HFFc6 (cell line): ENCODE measurements at places on chromosomes 7 and 10. TPM values are rescaled to one million over a fixed set of nuclear protein-coding genes. Genes with fewer than 3 reads are reported as not detected.
A peak's percentile ranks its signal among the peaks of the same experiment; 100 is the strongest.

DNA sequence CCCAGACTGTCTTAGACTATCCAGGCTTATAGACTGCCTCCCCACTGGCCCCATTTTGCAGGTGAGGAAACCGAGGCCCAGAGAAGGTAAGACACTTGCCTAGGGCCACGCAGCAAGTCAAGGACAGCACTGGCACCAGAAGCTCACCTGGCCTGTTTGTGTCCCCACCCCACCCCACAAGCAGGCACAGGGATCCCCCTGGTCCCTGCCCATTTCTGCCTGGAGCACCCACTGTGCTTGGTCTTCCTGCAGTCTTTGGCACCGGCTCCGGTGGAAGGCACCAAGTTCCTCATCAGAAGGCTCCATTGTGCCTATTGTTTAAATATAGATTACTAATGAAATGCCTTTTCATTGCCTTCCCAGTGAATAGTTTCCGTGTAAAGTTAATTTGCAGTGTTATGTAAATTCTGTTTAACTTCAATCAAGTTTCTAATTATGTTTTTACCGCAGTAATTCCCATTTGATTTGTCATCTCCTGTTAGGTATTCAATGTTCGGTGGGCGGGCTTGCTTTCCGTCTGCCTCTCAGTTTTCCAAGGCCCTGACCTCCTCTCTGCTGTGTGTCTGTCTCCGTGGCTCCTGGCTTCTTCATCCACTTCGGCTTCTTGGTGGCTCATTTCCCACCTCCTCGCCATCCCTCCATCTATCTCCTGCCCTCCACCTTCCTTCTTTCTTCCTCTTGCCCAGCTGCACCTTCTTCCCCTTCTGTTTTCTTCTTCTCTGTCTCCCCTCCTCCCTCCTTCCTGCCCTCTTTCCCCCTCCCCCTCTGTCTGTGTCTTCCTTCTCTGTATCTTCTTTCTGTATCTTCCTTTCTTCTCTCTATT is 75.8 kb downstream of the ZMIZ1 start:
- no peak for DNase-seq

DNA sequence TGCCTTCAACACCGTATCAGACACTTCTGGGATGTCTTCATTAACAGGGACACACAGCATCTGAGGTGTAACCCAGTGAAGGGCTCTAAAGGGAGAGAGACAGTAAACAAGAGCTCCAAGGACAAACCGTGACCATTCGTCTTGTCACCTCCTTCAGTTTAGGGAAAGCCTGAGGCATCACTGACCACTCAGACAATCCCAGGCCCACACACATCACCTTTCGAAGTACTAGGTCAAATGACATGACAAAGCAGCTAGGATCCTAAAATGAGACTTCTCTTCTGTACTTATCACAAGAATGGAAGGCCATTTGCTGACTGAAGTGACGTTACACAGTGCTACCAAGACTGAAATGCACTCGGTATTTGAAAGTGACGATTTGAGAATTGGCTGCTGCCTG is 200.7 kb upstream of the KCTD7 start:
- no peak for DNase-seq

DNA sequence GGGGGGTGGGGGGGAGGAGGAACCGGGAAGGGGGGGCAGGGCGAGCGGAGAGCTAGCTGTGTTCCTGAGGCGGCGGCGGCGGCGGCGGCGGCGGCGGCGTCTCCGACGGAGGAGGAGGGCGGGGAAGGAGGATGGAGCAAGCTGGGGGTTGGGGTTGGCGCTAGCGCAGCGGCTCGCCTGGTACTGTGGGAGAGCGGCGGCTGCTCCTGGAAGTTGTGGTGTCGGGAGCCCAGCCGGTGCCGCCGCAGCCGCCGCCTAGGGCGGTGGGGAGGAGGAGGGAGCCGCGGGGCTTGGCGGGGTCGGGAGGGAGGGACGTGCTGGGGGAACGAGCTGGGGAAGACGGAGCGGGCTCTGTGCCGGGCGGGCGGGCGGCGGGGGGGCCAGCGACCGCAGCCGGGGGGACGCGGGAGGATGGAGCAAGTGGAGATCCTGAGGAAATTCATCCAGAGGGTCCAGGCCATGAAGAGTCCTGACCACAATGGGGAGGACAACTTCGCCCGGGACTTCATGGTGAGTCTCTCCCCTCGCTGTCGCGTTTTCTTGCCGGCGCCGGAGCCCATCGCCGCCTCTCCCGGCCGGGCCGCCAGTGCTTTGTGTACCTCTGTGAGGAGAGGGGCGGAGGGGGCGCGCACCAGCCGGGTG is at the start of gene PTPN12:
Gene PTPN12, plus strand, starts transcription at position 160 of the 642 bp plus-strand sequence. Its CDS starts 252 bp downstream, at position 412.
- DNase-seq = peak; percentile 71

- no peak for DNase-seq
Measured at GRCh38 chr7:40921589-40922315, 781.1 kb downstream of the INHBA start.

GRCh38 chr7:115009139-115009538 is 87.2 kb downstream of the MDFIC start:
- no peak for DNase-seq

GRCh38 chr10:113965077-113965476 is 78.6 kb upstream of the ADRB1 start:
- no peak for DNase-seq

- DNase-seq = no peak
Measured at GRCh38 chr7:136900005-136900404, 31.6 kb downstream of the CHRM2 start.

DNA sequence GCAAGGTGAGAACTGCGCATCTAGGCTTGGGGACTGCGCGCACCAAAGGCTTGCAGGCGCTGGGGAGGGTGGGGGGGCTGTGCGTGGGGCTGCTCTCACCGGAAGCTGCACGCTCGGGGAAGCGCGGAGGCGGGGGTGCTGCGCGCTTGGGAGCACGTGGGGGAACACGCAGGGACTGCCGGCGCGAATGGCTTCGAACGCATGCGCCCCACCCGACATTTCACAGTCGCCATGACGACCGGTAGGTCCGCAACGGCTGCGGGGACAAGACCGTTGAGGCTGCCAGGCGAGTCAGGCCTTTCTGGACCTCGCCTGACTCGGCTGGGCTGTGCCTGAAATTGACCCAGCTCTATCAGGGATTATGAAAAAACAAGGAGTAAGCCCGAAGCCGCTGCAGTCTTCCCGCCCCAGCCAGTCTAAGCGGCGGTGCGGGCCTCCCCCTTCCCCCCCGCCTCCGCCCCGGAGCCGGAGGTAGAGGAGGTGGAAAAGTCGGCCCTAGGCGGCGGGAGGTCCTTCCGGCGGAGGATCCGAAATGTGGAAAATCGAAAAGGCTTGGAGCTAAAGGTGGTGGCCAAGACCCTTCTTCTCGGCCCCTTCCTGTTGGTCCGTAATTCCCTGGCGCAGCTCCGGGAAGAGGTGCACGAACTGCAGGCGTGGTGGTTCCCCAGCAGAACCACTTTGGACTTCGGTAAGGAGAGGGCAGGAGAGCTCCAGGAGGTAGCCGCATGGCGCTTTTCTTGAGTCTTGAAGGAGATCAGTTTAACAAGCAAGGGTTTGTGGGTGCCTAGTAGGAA is 34.9 kb upstream of the STEAP1 start:
- no peak for DNase-seq

- DNase-seq = no peak
Measured at GRCh38 chr10:100970076-100970913, 991 bp downstream of the SEMA4G start.

The CDNF gene
- total RNA-seq = 1.00 and 2.0 TPM in 2 replicates

The GPR85 gene
- 2.7 and 3.8 TPM in 2 replicates for total RNA-seq

The SLC16A12 gene
- not detected in 3 replicates for total RNA-seq

DNA sequence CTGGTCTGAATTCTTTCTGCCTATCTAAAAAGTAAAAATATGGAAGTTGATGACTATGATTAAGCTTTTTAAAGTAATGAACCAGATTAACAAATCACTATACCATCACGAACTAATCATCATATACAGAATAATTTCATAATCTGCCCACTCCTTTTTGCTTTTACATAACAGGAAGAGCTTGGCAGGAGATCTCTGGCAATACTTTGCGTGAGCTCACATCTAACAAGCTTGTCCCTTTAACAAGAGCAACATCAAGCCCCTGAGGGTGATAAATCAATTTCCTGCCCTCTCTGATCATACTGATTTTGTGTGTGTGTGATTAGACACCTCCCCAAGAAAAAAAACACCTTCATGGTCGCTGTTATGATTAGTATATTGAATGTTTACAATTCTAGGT is 143.5 kb upstream of the ASAH2 start:
- no peak for DNase-seq

The CNPY1 gene
- not detected in 3 replicates for total RNA-seq

The GPR26 gene
- not detected in 3 replicates for total RNA-seq

GRCh38 chr10:110252151-110252550 is 44.7 kb downstream of the MXI1 start:
- no peak for DNase-seq

GRCh38 chr7:41053820-41054219 is 649.1 kb downstream of the INHBA start:
- peak; percentile 63 for DNase-seq

DNA sequence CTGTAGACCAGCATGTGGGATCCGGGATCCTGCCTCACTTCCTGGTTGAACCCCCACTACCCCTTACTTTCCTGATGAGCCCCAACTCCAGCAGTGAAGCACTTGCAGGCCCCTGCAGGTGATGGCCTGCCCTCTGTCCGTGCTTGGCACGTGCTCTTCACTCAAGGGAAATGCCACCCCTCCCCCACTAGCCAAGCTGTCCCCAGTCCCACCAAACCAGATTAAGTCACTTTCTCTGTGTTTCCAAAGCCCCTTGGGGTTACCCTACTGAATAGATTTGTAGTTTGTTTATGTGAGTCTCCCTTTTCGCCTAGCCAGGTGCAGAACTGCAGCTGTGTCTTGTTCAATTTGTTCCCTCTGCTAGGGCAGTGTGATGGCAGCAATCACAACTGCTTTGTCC is 121.7 kb downstream of the WDFY4 start:
- DNase-seq = no peak

DNA sequence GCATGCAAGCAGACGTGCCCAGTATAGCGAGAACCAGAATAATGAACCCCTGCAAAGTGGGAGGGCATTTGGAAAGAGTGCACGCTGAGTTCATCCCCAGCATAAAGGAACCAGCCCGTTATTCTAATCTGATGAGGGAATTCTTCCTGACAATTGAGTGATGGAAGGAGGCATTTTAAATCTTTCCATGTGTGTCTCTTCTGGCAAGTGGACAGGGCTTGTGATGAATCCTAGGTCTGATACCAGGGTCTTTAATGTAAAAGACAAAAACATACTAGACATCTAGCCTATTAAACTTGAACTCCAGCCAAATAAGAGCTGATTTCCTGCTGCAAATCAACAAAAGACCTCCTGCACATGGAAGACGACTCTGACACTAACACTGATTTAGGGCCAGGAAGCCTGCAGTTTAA is 301.2 kb downstream of the DPP6 start:
- DNase-seq = no peak

GRCh38 chr7:155667241-155667829 is 22.9 kb downstream of the RBM33 start:
- DNase-seq = no peak

The GLI3 gene
- total RNA-seq = 12.0 to 21.3 TPM (median 12.4 TPM) in 3 replicates

GRCh38 chr10:118816471-118817168 is 61.9 kb upstream of the CACUL1 start:
- DNase-seq = no peak

The MKRN1 gene
- 56.6 to 70.0 TPM (median 66.3 TPM) in 3 replicates for total RNA-seq

- no peak for DNase-seq
Measured at GRCh38 chr7:125032943-125033342, 103.3 kb upstream of the POT1 start.

DNA sequence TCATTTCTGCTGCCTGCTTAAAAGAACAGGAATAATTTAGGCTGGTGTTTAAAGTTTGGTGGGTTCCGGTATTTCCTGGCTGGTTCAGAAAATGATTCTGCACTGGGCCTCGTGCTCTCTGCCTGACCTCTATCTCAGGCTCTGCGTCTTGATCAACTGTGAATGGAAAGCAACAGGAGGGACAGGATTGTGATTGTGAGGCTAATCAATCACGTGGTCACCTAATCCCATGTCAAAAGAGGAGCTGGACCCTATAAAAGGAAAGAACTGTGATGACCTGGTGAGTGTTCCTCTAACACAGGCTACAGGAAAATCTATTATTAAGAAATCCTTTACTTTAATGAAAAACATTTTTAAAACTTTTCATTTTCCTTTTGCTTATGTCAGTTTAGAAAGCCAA is at the start of gene DHX32:
Gene DHX32, minus strand, starts transcription at position 101 of the 400 bp plus-strand sequence. CDS start 468 bp downstream, outside the sequence.
- DNase-seq = no peak

DNA sequence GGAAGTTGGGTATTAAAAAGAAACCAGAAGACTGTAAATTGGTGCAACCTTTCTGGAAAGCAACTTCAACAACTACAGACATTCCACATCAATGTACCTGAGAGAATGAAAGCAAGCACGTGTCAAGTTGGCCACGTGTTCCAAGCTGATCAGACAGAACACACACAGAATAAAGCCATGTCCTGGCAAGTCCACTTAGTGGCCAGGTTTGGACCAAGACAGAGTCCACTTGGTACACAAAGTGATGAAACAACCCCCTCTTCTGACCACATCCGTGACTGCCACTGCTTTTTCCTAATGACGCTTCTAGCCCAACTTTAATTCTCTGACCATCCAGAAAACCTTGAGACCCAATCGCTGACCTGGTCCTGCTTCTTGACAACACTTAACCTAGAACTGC is 109.4 kb downstream of the ABLIM1 start:
- DNase-seq = peak; percentile 57

GRCh38 chr7:138499340-138499739 is 39.3 kb downstream of the TRIM24 start:
- DNase-seq = no peak

GRCh38 chr10:6525599-6526165 is 54.4 kb downstream of the PRKCQ start:
- DNase-seq = no peak

- DNase-seq = peak; percentile 59
Measured at GRCh38 chr10:118501637-118502440, 93.6 kb downstream of the PRLHR start.

The GPR146 gene
- 0.53 to 1.4 TPM (median 0.72 TPM) in 3 replicates for total RNA-seq

- DNase-seq = no peak
Measured at GRCh38 chr7:75878312-75878768, 494 bp upstream of the RHBDD2 start.

The POLR2J2 gene
- total RNA-seq = 7.2 to 7.7 TPM (median 7.4 TPM) in 3 replicates

The CCT6A gene
- total RNA-seq = 150 to 197 TPM (median 180 TPM) in 3 replicates

- DNase-seq = no peak
Measured at GRCh38 chr7:133513608-133514007, 260.7 kb downstream of the EXOC4 start.

DNA sequence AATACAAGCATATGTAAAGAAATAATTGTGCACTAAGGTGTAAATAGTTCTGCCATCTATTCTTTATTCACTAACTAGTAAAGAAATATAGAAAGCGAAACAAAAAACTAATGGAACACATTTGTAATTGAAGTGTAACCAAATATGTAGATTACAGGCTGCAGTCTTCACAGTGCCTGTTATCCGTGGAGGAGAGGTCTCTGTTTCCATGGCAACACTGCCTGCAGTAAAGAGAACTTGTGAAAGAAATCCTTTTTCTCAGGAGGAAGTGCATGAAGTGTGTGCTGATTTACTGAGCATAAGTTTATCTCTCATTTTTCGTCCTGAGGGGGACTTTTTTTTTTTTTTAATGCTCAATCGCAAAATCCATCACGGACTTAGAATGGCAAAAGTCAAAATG is 102.5 kb downstream of the APBB1IP start:
- DNase-seq = no peak

GRCh38 chr7:15158141-15158810 is 255.7 kb upstream of the DGKB start:
- no peak for DNase-seq
